HFFc6 (cell line): ENCODE measurements at places on chromosomes 3 and 15. TPM values are rescaled to one million over a fixed set of nuclear protein-coding genes. Genes with fewer than 3 reads are reported as not detected.

Gene AGBL1
- total RNA-seq: not detected in 3 replicates

DNA sequence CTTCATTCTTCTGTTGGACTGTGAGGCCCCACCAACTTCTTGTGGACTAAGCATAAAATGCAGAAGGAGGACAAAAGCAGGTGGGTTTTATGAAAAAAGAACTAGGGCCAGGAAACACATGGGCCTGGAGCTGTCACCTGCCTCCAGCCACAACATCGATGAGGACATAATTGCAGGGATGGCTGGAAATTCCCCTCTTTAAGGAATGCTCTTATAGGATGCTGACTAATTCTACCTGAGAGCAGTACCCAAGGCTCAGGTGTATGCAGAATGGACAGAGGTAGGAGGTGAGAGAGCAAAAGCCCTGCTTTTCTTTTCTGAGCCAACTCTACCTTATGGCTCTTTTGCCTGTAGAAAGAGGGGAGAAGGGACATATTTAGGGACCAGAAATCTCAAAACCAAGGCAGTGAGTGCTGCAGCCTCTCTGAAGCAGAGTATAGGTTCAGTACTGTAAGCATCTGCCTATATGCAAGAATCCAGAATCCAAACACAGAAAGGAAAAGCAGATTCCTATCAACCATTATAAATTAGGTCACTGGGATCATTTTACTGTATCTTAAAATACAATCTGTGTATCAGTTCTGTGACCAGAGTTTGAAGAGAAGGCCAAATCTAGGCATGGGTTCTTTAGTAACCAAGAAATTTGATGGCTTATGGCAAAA, 205.3 kb upstream of the WNT5A start:
- peaks cover 11% of the 10 kb centered on the region for H3K27me3 ChIP-seq
- H3K36me3 ChIP-seq: no peaks in the 10 kb centered on the region
- no peak for DNase-seq
- peaks cover 21% of the 10 kb centered on the region; the same call in 1 of the 2 replicates for H3K4me1 ChIP-seq
- no peak overlapping the region for H3K4me3 ChIP-seq
- H3K27ac ChIP-seq: no peak overlapping the region

- no peak overlapping the region for H3K4me3 ChIP-seq
- H3K4me1 ChIP-seq: peaks cover 16% of the 10 kb centered on the region; the same call in 1 of the 2 replicates
- no peaks in the 10 kb centered on the region for H3K27me3 ChIP-seq
- peak overlapping the region; percentile 13; the same call in 1 of the 2 replicates for H3K27ac ChIP-seq
- no peak for DNase-seq
- H3K36me3 ChIP-seq: no peaks in the 10 kb centered on the region
These were observed 500.6 kb downstream of the PYDC2 start for GRCh38 chr3:191961529-191961928.

GRCh38 chr3:168459226-168459784, 363.6 kb upstream of the GOLIM4 start:
- no peaks in the 10 kb centered on the region for H3K4me1 ChIP-seq
- no peak overlapping the region for H3K27ac ChIP-seq
- no peaks in the 10 kb centered on the region for H3K27me3 ChIP-seq
- no peaks in the 10 kb centered on the region for H3K36me3 ChIP-seq

Gene LZTFL1
- total RNA-seq: 10.2 to 19.1 TPM (median 14.9 TPM) in 3 replicates

DNA sequence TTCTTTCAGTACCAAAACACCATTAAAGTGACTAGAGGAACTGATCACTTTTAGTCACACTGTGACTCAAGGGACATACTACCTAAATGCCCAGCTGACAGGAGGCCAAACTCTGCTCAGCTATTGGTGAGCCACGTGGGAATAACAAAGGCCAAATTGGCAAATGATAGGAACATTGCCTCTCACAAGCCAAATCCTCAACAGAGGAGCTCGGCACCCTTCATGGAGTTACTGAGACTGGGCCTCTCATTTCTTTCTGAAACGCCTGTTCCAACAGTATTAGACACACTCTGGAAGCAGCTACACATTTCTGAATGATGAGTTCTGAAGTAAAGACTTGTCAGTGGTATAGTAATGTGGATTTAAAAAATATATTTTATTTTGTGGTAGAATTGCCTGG, 166.0 kb upstream of the COL8A1 start:
- H3K27ac ChIP-seq: peak overlapping the region; percentile 36; the same call in 1 of the 2 replicates
- H3K4me1 ChIP-seq: peaks cover 36% of the 10 kb centered on the region
- no peak overlapping the region for H3K4me3 ChIP-seq
- DNase-seq: no peak
- H3K36me3 ChIP-seq: peaks cover 10% of the 10 kb centered on the region
- no peaks in the 10 kb centered on the region; the same call in none of the 2 replicates for H3K27me3 ChIP-seq

- no peaks in the 10 kb centered on the region for H3K36me3 ChIP-seq
- DNase-seq: no peak
- H3K27ac ChIP-seq: 0 out of 2 replicates have a peak overlapping the region, but pooled peaks have one; percentile 18
- H3K4me3 ChIP-seq: no peak overlapping the region
- H3K27me3 ChIP-seq: no peaks in the 10 kb centered on the region
These were observed 774.3 kb upstream of the NR2F2 start for GRCh38 chr15:95556225-95556624.

- DNase-seq: no peak
- H3K4me1 ChIP-seq: peaks cover 22% of the 10 kb centered on the region
- no peaks in the 10 kb centered on the region for H3K36me3 ChIP-seq
- H3K27me3 ChIP-seq: peaks cover 4% of the 10 kb centered on the region; the same call in 1 of the 2 replicates
These were observed 235.5 kb downstream of the SCAPER start for GRCh38 chr15:76669521-76670207.

DNA sequence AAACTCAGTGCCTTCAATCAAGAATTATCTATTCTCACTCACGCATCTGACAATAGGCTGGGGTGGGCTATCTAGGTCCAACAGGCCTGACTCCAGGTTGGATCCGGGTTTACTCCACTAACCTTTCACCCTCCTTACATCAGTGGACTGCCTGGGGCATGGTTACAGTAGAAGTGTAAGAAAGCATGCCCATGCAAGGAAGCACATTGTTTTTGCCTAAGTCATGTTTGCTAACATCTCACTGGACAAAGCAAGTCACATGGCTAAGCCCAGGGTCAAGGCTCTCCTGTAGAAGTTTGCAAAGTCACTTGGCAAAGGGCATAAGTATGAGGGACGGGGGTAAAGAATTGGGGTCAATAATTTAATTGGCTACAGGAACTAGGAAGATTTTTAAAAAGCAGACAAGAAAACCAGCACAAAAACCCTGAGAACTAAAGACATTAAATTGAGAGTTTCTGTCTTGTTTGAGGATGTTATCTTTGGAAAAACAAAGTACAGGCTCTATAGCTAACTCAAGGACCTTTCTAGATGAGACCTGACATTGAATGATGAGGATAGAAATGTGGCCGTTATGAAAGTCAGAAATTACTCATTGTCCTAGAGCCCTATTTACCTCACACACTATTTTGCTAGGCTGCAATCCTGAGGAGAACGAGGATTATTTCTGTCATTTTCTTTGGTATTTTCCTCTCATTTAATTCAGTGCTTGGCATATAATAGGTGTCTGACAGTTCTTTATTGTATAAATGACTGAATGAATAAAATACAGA, 214.2 kb downstream of the IL20RB start:
- no peaks in the 10 kb centered on the region; the same call in 1 of the 2 replicates for H3K27me3 ChIP-seq
- no peaks in the 10 kb centered on the region for H3K4me1 ChIP-seq
- DNase-seq: no peak

Gene MELTF
- total RNA-seq: 1.1 to 3.2 TPM (median 2.1 TPM) in 3 replicates

Gene MEGF11
- total RNA-seq: not detected in 3 replicates

GRCh38 chr3:159323848-159324247, 522.0 kb downstream of the MFSD1 start:
- no peak overlapping the region for H3K27ac ChIP-seq
- no peaks in the 10 kb centered on the region for H3K36me3 ChIP-seq
- DNase-seq: no peak
- no peaks in the 10 kb centered on the region for H3K4me1 ChIP-seq
- peaks cover 2% of the 10 kb centered on the region; the same call in 1 of the 2 replicates for H3K27me3 ChIP-seq

Gene CPEB1
- total RNA-seq: 5.5 and 6.0 TPM in 2 replicates

DNA sequence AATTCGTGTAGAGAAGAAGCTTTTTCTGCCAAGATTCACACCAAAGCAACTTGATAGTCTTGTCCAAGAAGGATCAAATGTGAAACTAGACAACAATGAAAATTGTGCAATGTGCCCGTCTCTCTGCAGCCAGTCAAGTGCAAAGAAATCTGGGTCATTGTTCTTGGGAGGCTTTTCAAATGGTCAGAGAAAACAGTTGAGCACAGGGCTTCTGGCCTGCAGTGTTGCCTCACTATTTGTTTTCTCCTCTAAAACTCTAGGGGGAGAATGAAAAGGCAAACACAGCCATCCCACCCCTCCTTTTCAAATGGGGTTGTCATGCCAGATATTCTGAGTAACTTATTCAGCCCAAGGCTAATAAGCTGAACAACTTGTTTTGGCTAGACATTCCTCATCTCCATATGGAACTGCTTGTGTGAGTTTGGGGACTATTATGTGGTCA, 417.6 kb upstream of the CDIN1 start:
- peaks cover 18% of the 10 kb centered on the region for H3K4me1 ChIP-seq
- H3K36me3 ChIP-seq: no peaks in the 10 kb centered on the region
- DNase-seq: peak; percentile 11
- H3K4me3 ChIP-seq: no peak overlapping the region

GRCh38 chr3:180594631-180595558, 7.1 kb upstream of the TTC14 start:
- peak; percentile 59 for DNase-seq
- peaks cover 19% of the 10 kb centered on the region for H3K4me1 ChIP-seq
- H3K27ac ChIP-seq: peak overlapping the region; percentile 35
- H3K36me3 ChIP-seq: no peaks in the 10 kb centered on the region
- H3K27me3 ChIP-seq: no peaks in the 10 kb centered on the region

Gene SPG21
- 72.8 to 81.0 TPM (median 75.4 TPM) in 3 replicates for total RNA-seq

DNA sequence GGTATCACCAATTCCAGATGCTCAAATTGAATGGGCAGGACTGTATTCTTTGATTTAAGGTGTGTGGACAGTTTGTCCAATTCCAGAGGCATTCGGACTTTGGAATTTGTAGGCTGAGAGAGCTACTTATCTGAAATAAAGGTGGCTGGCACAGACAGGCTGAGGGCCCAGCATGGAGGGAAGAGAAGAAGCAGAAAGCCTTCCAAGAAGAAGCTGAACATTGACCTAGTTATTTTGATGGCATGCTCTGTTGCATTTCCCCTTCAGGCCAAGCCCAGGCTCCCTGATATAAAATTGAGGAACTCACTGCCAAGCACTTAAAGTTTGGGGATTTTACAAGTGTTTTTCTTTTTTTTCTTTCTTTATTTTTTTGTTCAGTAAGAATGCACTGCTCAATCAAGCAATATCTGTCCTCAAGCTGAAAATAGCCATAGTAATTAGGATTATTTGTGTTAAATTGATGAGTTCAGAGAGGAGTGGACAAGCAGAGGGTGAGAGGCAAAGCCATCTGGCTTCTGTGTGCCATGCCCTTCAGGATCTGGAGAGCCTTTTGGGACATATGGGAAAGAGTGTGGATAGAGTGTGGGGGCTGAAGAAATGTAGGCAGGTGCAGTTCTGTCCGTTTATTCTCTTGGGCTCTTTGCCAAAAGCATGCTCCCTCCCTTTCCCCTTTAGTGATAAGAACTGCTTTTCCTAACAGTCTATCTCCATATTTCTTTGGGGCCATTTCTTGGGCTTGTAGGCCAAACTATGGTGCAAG, 148.9 kb downstream of the OXSM start:
- H3K27ac ChIP-seq: no peak overlapping the region
- no peaks in the 10 kb centered on the region for H3K4me1 ChIP-seq
- no peak overlapping the region for H3K4me3 ChIP-seq
- H3K36me3 ChIP-seq: 0 out of 2 replicates have a peak, but pooled peaks cover 3% of the 10 kb centered on the region

GRCh38 chr3:154152741-154153140, 31.6 kb downstream of the ARHGEF26 start:
- DNase-seq: no peak
- no peaks in the 10 kb centered on the region for H3K4me1 ChIP-seq
- no peak overlapping the region for H3K4me3 ChIP-seq

Gene HEXA
- 84.8 to 101 TPM (median 98.0 TPM) in 3 replicates for total RNA-seq

DNA sequence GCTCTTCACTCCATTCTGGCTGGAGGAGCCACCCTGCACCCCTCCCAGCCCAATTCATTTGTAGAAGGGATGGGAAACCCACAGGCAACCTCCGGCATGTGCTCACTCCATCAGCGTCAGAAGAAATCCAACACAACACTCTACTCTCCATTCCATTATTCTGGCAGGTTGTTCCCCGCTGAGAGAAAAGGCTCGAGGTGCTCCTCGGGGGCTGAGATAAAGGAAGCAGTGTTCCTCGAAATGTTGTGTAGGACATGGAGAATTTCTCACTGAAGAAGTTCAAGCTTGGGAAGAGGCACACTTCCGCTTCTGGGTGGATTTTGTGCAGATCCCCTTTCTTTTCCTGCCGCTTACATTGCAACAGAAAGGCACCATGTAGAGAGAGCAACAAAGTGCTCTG, 355.0 kb upstream of the CFAP20DC start:
- H3K27me3 ChIP-seq: no peaks in the 10 kb centered on the region; the same call in 1 of the 2 replicates
- H3K27ac ChIP-seq: no peak overlapping the region
- no peak for DNase-seq
- H3K4me3 ChIP-seq: no peak overlapping the region

Gene CD276
- total RNA-seq: 86.5 and 108 TPM in 2 replicates

DNA sequence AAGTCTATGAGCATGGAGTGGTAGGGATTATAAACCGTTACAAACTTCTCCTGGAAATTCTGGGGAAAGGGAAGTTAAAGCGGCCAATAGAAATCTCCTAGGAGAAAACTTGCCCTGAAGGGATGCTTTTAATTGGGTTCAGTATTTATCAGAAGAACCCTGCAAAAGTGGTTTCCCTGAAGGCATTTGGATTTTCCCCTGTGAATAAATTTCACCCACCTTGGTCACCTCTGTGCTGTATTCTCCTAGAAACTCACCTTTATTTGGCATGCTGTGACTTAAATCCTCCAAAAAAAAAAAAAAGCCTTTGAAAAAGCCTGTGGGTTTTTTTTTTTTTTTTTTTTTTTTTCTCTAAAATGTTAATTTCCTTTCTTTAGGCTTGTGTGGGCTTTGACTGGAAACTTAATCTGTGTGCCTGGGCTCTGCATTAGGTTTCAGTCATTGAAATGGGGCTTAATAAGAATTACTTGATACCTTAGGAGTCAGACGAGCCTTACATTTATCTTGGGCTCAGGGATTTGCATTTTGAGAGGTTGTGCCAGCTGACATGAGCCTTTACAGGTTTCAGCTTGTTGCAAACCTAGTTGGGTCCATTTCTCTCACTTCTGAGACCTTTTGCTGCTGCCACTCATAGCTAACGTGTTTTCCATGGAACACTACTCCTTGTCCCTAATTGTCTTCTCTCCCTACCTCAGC, 22.0 kb downstream of the TGFBR2 start:
- H3K36me3 ChIP-seq: peaks cover 49% of the 10 kb centered on the region
- H3K27ac ChIP-seq: peak overlapping the region; percentile 1; the same call in 1 of the 2 replicates
- H3K4me3 ChIP-seq: no peak overlapping the region
- no peaks in the 10 kb centered on the region; the same call in 1 of the 2 replicates for H3K27me3 ChIP-seq
- H3K4me1 ChIP-seq: peaks cover 81% of the 10 kb centered on the region
- no peak for DNase-seq

DNA sequence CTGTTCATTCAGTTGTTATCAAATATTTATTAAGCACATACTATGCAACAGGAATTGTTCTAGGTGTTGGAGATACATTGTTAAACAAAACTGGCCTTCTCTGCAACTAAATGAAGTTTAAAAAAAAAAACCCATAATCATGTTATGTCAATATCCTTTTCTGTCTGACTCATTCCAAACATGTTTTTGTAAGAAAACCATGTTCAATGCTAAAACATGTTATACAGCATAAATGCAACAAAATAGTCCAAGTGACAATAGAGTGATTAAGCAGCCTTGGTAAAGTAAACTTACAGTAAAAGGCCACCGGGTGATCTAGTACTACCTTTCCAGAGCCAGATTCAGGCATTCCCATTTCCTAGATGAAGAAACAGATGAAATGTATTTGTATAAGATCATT, 278.0 kb upstream of the NECTIN3 start:
- peaks cover 59% of the 10 kb centered on the region for H3K4me1 ChIP-seq
- H3K27me3 ChIP-seq: no peaks in the 10 kb centered on the region
- H3K36me3 ChIP-seq: peaks cover 8% of the 10 kb centered on the region
